ENCODE measurements at places on chromosomes 12 and 14.

DNA sequence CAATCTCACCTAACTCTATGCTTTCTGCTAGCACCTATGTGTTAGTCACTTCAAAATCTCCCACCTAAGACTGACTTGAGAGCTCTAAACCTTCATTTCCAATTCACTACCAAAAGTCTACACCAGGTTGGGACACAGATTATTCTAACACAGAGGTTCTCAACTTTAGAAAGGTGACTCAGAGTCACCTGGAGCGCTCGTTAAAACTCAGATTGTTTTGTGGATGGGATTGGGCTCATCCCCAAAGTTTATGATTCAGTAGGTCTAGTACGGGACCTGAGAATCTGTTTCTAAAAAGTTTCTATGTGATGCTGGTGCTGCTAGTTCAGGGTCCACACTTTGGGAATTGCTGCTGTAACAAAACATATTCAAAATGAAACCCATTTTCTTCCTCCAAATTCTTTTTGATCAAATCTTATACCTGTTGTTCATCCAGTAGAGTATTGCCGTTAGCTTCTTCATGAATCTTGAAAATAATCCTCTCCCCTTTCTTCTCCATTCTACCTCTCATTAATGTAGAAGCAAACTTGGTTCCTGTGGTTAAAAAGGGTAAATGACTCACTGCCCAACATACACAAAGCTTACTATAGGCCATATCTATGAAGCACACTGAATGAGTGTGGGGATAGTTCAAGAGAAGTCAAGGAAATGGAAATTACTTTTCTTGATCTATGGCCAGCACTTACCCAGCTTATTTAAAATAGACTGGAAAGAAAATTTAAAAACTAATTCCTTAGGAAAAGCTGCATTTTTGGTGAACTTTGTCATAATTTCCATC lies 206.7 kb downstream of the KIF21A start:
- DNase-seq = no peak

GRCh38 chr12:68224613-68225285 lies 861 bp downstream of the IL26 start:
- no peak for DNase-seq

DNA sequence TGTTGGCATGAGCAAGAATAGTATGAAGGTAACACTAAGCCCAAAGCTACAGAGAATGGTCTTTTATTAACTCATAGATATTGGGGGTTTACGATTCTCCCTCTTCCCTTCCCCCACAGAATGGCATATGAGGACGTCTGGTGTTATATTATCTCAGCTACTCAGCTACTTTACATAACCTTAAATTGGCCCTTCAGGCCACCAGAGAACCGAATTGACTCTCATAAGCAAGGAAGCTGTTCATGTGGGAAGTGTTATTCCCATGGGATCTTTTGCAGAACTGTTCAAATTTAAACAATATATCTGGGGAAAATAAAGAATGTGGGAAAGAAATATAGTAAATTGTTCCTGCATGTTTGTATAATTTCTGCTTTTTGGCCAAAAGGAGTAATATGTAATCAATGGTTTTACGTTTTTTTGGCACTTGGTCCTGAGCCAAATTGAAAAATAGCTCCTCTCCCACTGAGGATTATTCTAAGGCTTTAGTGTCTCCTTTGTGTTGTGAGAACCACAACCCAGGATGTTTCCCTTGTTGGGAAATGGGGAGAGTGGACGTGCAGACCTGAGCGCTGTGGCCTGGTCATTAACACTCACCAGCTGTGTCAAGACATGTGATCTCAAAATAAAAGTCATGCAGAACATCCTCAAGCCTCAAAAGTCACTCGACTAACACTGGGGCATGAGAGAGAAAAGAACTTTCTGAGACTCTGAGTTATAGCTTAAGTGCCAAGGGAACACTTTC lies 31.8 kb upstream of the CMAS start:
- DNase-seq = no peak

- DNase-seq = no peak
Measured at GRCh38 chr14:24441904-24442239, 704 bp downstream of the SDR39U1 start.

GRCh38 chr14:61638595-61639387 lies 56.5 kb upstream of the HIF1A start:
- DNase-seq = no peak

Measured in stimulated activated CD4-positive, alpha-beta T cell treated with anti-CD3 and anti-CD28 coated beads, Interleukin-15, amount 100 ng/mL, for 1 hour (primary cell).